Activated CD8-positive, alpha-beta memory T cell treated with anti-CD3 and anti-CD28 coated beads, Interleukin-2, amount 10 ng/mL, durations not matched to agents 7 days and 5 days (primary cell): ENCODE measurements at places on chromosomes 3 and 15.

DNA sequence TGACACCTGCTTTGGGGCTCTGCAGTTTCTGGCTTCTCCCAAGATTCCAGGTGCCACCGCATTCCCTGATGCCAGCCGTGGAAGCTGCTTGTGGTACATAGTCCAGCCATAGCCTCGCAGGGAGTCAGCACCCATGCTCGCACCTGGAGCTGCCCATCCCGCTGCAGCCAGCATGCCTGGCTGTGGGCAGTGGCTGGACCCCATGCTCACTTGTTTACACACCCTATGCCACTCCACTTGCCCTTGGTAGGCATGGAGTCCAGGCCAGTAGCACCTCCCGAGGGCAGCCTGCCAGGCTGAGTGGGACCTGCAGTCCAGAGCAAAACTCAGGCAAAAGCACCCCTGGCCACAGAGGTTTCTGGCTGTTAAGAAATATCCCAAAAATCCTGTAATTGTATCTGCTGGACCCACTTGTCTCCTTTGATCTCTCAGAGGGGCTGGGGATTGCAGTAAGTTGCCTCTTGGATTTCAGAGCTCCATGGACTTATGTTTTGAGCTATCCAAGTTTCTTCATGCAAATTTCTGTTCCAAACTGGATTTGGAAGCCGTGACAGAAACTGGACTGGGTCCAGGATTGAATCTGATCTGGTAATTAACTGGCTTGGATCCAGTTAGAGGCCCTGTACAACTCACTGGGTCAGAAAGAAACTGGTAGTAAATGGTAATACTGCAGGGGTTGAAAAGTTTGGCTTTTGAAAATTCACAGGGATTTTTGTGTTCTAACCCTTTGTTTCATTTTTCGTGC lies 149.3 kb downstream of the FMN1 start:
- DNase-seq: no peak

GRCh38 chr3:14016900-14017475 lies 107.7 kb downstream of the CHCHD4 start:
- DNase-seq: no peak

DNA sequence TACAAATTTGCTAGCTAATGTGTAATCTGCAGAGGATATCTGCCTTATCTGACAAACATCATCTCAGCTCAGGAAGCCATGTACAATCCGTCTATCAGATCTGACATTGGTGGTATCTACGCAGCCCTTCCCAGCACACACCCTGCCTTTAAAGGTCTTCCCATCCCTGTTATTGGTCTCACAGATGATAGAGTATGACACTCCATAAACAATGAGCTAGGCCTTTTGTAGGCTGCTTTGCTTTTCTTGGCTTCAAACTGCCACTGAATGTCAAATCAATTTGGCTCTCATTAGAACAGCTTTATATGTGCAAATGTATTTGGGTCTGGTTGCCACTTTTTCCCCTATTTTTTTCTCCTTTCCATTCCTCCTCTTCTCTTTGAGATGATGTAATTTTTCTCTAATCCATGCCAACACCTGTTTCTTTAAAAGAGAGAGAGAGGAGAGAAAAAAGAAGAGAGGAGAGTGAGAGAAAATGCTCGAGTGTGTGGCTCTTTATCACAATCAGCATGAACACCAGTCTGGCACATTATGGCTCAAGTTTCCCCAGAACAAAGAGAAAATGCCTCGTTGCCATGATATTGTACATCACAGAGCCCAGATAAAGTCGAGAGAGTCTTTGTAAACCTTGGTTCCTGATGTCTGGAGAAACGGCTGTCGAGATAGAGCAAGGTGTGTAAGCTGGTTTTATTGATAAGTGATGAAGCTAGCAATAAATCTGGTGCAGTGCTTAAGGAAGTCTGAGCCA lies 80.8 kb upstream of the DPH6 start:
- DNase-seq: no peak

- no peak for DNase-seq
These were observed 16.6 kb upstream of the SEMA3F start for GRCh38 chr3:50138266-50139200.
